ENCODE measurements at places on chromosomes 6 and 20. TPM values are rescaled to one million over a fixed set of nuclear protein-coding genes. Genes with fewer than 3 reads are reported as not detected.

DNA sequence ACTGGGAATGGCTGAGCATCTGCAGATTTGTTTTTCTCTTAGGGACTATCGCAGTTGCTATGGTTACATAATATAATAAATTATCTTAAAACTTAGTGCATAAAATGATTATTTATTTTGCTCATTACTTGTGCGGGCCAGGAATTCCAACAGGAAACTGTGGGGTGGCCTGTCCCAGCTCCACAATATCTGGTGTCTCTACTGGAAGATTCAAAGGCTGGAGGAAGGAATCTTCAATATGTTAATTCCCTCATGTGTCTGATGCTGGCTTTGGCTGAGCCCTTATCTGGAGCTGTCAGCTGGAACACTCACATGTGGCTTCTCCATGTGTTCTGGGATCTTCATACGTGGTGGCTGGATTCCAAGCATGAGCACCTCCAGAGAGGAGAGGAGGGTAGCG, 23.9 kb upstream of the B3GAT2 start:
- no peak for DNase-seq

DNA sequence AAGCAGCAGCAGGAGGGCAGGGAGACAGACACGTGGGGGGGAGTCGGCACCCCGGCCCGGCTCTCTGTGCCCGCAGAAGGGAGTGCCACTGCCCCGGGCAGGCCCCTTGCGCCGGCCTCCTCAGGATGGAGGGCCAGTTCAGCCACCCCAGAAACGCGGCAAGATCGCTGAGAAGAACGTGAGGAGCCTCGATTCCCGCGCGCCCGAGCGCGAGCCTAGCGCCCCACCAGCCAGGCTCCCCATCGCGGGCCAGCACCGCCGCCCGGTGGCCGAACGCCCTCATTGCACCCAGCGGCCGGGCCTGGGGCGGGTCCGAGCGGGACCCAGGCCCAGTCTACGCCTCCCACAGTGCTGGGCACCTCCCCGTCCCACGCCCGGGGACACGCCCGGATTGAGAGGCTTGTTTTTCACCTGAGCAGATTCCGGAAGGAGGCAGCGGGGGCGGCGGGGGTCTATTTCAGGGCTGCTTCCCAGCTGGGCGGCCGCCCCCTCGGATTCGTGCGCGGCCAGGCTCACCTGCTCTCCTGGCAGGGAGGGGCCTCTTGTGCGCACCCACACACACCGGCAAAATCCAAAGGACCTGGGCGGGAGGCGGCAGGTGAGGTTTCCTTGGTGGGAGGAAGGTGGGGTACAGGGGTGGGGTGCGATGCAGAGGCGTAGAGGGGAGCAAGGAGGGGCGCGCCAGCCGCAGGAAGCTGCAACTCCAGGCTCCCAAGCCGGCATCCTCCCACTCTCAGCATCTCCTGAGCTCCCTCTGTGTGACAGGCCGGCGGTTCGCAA, 9.0 kb upstream of the GRM4 start:
- no peak for DNase-seq

- no peak for DNase-seq
Observed at GRCh38 chr6:109486068-109486467, 3.0 kb upstream of the ZBTB24 start.

GRCh38 chr6:157952861-157953351, 28.8 kb upstream of the SYNJ2 start:
- DNase-seq = no peak

DNA sequence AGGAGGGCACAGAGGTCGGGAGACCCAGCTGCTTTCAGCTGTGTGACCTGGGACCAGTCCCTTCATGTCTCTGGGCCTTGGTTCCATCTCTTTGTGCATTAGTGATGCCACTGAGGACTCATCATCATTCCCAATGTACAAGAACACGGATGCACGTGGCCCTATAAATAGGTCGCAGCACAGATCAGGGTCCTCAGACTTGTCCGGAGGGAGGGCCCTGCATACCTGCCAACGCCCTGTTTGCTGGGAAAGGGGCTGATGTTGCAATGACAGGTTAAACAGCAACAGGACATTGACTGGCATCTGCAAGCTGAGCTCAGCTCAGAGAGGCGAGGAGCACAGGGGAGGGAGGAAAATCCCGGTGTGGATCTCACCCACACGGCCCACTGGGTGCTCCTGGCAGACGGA, 21.8 kb downstream of the TGM2 start:
- DNase-seq = no peak

Gene BICRAL
- polyA plus RNA-seq = 14.8 TPM

Gene UBD
- 0.52 TPM for polyA plus RNA-seq
